Activated T-helper 17 cell treated with anti-CD3 and anti-CD28 coated beads, Interleukin-2, amount 50 U/mL, for 72 hours (primary cell): ENCODE measurements at places on chromosomes 6 and 20.

DNA sequence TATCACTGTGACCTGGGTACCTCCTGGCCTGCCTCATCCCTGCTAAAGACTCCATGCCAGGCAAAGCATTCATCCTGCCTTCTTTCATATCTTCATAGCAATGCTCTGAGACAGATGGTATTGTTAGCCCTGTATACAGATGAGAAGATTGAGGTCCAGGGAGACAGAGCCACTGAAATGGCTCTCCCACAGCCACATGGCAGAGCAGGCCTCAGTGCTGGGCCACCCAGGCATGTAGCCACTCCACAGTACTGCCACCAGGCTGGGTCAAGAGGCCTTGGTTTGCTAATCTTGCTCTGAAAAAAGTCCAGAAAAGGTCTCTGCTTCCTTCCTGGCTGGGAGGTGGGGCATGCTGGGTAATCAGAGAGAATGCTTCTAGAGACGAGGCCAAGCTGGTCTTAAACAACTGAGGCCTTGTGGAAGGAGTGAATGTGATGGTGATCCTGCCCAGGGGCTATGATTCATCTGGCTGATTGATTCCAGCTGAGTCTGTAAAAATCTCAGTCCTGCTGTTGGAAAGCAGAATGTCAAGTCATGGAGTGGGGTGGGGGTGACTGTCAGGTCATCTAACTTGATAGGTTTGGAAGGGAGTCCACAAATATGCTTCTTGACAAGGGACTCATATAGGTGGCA lies 29.8 kb downstream of the HM13 start:
- peak; percentile 36 for ATAC-seq

- ATAC-seq: no peak
These were observed 104.8 kb downstream of the AGPAT4 start for GRCh38 chr6:161169035-161169434.

DNA sequence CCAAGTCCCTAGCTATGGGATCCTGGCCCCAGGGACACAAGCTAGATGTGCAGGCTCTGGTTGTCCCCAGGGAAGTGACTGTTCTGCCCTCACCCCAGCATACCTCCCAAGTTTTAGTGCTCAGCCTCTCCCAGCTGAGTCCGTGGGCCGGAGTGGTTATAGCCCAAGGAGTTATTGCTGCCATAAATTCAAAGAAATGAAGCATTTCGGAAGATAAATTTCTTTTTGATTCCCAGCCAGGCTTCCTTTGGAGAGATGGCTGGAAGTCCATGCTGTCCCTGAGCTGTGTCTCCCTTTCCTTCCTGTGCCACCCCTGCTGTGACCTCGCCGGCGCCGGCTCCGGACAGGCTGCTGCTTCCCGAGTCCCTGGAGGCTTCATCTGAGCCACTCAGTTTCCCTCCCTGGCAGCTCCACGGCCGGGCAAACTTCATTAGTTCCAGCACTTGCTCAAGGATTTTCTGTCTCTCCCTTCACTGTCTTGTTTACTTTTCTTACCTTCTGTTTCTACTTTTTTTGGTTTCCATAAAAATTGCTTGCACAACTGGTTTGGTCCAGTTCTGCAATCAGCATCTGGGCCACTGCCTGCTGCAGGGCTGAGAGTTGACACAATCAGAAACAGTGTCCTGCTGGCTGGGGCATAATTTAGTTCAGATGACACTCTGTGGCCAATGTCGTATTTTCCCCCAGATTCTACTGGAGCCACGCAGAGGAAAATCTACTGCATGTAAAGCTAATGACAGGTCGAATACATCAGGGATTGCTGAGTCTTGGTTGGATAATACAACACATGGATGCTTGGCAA lies 225.5 kb downstream of the SYNDIG1 start:
- ATAC-seq: no peak

DNA sequence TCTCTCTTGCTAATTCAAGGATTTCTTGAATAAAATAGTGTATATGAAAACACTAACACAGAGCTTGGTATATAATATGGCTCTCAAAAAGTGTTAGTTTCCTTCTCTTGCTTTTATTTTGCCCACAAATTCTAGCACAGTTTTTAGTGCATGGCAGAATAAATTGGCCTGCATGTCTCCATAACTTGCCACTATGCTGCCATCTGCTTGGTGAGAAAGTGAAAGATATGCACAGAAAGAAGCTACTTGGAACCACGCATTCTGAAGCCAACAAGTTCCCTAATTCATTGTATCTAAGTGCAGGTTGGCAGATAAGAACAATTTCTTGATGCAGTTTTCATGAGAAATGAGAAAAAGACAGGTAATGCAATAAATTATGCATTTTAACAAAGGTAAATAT lies 101.2 kb downstream of the EPHA7 start:
- no peak for ATAC-seq

GRCh38 chr6:101231606-101232235 lies 161.8 kb upstream of the GRIK2 start:
- no peak for ATAC-seq

GRCh38 chr6:148263010-148263409 lies 79.6 kb upstream of the SASH1 start:
- no peak for ATAC-seq

DNA sequence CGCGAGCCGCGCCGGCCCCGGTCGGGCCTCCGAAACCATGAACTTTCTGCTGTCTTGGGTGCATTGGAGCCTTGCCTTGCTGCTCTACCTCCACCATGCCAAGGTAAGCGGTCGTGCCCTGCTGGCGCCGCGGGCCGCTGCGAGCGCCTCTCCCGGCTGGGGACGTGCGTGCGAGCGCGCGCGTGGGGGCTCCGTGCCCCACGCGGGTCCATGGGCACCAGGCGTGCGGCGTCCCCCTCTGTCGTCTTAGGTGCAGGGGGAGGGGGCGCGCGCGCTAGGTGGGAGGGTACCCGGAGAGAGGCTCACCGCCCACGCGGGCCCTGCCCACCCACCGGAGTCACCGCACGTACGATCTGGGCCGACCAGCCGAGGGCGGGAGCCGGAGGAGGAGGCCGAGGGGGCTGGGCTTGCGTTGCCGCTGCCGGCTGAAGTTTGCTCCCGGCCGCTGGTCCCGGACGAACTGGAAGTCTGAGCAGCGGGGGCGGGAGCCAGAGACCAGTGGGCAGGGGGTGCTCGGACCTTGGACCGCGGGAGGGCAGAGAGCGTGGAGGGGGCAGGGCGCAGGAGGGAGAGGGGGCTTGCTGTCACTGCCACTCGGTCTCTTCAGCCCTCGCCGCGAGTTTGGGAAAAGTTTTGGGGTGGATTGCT lies 1.3 kb downstream of the VEGFA start:
- peak; percentile 5 for ATAC-seq

GRCh38 chr6:13284646-13285045 lies 43.7 kb downstream of the TBC1D7 start:
- no peak for ATAC-seq

DNA sequence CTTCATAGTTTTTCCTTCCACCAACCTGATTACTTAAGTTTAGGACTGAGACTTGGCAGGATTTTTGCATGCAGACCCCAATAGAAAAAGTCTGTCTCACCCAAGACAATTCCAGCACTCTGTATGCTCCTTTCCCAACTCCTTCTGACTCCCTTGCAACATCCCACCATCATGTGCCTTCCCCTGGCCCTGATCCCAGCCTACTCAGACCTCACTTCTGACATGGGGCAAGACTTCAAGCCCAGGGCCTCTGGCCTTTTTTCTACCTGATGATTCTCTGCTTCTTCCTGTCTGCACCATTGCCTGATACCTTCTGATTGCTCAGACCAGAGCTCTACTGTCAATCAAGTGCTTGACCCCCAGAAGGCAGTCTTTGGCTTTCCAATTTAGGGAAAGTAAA lies 96.6 kb downstream of the HAO1 start:
- no peak for ATAC-seq

DNA sequence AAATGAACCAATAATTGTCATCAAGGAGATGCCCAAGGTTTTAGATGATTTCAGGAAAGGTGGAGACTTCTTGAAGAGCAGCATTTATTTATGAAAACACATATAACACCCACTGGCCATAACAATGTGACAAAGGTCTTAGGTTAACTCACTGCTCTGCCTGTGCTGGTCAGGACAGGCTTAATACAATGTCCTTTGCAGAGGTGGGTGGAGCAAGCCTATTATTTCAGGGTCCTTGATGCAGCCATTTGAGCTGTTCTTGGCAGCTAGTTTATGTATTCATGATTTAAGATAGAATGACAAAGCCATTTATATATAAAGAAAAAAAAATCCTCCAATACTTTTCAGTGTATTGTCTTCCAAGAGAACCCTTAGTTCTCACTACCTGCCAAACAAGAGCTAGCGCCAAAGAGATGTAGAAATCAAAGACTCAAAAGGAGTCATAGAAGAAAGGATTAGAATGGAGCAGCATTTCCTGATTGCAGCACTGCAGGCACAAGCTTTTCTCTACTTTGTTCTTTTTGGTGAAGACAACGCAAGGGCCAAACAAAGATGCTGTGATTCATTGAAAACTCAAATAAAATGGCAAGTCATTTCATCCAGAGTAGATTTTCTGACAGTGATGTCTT lies 124.3 kb upstream of the TSHZ2 start:
- ATAC-seq: no peak

DNA sequence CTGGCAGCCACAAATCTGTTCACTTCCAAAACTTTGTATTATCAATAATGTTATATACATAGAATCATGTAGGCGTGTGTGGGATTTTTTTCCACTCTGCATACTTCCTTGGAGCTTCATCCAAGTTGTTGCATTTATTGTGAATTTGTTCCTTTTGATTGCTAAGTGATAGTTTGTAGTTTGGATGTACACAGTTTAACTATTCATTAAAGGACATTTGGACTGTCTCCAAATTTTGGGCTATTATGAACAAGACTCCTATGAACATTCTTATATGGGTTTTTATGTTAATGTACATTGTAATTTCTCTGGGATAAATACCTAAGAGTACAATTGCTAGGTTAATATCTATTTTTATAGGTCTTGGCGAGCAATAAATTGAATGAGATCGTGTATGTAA lies 36.2 kb upstream of the GCNT2 start:
- ATAC-seq: no peak

DNA sequence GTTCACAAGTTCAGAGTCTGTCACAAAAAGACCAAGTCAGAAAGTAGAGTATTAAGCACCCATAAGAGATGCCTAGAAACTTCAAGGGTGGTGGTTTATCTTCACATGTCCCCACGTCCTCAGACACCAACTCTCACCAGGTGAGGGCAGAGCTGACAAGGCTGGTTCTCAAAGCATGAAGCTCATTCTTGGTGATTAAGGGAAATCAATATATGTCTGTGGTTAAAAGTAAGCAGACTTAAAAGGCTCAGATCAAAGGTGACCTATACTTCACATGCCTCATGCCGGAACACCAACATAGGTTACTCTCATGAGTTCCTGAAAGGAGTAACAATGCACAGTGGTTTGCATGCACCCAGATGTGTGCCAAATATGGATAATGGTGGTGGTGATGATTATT lies 27.0 kb downstream of the IL17A start:
- peak; percentile 66 for ATAC-seq

- ATAC-seq: no peak
These were observed 106.7 kb upstream of the PLEKHG1 start for GRCh38 chr6:150492941-150493340.

GRCh38 chr6:12903246-12903645 lies 186.7 kb downstream of the PHACTR1 start:
- ATAC-seq: no peak

DNA sequence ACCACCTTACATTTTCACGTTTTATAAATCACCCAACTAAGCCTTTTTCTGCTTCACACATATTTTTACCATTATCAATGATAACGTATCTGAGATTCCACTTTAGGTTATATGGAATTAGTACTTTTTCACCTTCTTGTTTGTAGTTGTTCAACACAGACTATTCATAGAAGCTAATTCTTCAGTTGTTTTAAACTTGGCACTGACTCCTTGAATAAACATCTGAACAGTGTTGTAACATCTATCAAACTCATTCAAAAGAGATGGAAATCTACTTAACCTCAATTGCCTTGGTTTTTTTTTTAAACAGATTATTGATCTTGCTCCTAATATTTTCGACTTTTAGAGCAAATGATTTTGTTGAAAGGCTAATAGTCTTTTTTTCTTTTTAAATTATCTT lies 34.2 kb downstream of the PTPRA start:
- ATAC-seq: no peak

GRCh38 chr6:121216928-121217327 lies 117.4 kb downstream of the TBC1D32 start:
- ATAC-seq: no peak

GRCh38 chr6:128525406-128525805 lies 5.0 kb upstream of the PTPRK start:
- ATAC-seq: no peak

- no peak for ATAC-seq
These were observed 113.8 kb downstream of the PRND start for GRCh38 chr20:4835244-4836177.

GRCh38 chr6:111614833-111615582 lies 9.3 kb upstream of the TRAF3IP2 start:
- ATAC-seq: no peak

DNA sequence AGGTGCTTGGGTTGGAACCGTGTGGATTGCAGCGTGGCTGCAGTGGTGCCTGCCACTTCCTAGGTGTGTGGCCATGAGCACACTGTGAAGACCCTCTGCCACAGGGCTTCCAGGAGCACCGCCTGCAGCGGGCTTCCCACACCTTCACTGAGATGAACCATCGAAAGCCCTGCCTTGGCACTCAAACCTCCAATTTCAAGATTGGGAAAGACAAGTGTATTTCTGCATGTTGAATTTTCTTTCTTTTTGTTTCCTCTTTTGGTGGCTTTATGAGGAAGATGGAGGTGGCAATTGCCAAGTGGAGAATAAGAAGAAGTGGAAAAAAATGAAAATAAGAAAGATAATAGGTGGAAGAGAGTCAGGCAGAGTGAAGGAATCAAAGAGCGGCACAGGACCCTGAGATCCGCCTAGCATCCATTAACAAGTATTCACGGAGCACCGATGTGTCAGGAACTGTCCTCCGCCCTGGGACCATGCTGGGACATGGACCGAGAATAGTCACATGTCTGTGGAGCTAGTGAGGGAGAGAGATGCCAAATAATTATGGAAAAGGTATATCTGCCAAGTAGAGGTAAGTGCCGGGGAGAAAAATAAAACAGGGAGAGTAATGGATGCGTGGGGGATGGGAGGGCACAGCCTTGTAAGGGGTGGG lies 159.9 kb downstream of the BCAS1 start:
- no peak for ATAC-seq

GRCh38 chr6:15266423-15266996 lies 20.6 kb downstream of the JARID2 start:
- no peak for ATAC-seq

DNA sequence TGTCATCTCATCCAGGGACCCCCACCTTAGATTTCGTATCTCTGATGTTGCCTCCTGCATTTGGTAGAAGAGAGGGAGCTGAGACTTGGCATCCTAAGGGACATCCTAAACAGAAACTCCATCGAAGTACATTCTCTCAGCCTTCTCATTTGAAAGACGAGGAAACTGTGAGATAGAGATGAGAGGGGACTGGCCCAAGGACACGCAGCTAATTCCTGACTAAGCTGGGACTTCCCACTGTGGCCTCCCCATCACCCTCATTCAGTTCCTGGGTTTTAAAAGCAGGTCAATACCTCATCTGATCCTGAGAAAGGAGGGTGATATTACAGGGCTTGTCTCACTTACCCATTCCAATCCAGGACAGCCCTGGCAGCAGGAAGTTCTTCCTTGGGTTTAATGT lies 855 bp upstream of the WFDC5 start:
- peak; percentile 92 for ATAC-seq
